ENCODE measurements at places on chromosomes 3 and 15.

GRCh38 chr15:71254491-71254890 lies 139.2 kb downstream of the THSD4 start:
- DNase-seq, result no peak

DNA sequence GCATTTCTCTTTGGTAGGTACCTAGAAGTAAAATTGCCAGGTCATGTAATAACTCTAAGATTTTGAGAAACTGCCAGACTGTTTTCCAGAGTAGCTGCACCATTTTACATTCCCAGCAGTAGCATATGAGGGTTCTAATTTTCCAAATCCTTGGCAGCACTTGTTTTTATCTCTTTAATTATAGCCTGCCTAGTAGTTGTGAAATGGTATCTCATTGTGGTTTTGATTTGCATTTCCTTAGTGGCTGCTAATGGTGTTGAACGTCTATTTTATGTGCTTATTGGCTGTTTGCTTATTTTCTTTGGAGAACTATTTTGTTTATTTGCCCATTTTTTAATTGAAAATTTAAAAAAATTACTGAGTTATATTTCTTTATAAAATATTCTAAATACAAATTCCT lies 117.9 kb downstream of the TCF12 start:
- peak; percentile 23 for DNase-seq

DNA sequence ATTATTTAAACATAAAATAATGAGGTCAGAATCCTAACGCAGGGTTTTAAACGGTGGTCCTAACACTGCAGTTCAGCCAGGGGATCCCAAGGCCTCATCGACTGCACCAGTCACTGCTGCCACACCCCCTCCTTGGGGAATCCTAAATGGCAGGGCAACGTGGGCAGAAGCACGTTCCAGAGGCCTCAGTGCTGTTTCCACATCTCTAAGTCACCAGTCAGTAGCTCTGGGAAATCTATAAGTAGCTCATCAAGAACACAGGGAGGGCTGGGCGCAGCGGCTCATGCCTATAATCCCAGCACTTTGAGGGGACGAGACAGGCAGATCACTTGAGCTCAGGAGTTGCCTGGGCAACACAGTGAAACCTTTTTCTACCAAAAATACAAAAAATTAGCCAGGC lies 47.5 kb downstream of the PRTG start:
- DNase-seq, result no peak

- DNase-seq, result no peak
Measured at GRCh38 chr3:25292595-25292994, 135.5 kb upstream of the RARB start.

DNA sequence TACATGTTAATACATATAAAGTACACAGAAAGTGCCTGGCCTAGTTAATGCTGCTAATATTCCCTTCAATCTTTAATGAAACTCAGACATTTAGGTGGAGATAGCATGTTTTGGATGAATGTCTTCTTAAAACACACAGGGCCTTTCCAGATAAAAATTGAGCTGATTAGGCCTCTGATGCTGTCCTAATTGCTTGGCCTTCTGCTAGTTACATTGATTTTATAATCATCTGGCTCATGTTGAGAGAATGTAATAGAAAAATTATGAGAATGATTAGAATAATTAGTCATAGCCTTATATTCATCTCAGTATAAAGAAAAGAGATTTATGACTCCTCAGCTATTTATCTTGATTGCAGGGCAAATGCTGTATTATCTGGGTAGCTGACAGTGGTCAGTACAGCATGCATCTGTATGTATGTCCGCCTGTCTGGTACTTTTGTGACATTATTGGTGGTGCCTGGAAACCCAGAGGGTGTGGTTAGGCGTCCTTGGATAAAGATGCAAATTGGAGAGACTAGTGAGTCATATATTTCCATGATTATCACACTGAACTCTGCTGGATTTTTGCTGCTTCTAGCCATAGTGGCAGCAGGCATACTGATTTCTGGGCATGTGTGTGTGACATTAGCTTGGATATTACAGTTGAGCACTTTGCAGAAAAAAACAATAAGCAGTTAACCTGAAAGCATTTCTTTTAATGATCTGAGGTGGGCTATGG lies 120.8 kb downstream of the FEZF2 start:
- no peak for DNase-seq

GRCh38 chr3:8538913-8539312 lies 37.3 kb downstream of the LMCD1 start:
- DNase-seq, result no peak

DNA sequence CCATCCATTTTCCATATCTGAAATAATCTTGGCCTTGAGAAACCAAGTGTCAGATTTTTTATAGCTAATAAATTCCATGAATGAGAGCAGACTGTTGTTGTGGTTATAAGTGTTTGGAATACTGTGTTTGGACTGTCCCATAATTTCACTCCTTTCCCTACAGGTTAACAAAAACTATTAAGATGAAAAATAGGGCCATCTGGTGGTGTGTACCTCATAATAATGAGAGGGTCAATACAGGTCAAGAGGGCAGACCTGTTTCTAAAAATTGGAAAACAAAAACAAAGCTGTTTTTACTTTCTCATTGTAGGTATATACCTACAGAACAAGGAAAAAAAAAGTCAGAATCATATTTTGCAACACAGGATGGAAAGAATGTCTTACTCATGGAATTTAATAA lies 553.8 kb upstream of the SGO1 start:
- peak; percentile 5 for DNase-seq

GRCh38 chr3:134374105-134374790 lies at the start of gene AMOTL2:
AMOTL2 (minus strand) TSS chr3:134374447; CDS start chr3:134371433, 3,014 bp downstream.
- DNase-seq, result peak; percentile 90

DNA sequence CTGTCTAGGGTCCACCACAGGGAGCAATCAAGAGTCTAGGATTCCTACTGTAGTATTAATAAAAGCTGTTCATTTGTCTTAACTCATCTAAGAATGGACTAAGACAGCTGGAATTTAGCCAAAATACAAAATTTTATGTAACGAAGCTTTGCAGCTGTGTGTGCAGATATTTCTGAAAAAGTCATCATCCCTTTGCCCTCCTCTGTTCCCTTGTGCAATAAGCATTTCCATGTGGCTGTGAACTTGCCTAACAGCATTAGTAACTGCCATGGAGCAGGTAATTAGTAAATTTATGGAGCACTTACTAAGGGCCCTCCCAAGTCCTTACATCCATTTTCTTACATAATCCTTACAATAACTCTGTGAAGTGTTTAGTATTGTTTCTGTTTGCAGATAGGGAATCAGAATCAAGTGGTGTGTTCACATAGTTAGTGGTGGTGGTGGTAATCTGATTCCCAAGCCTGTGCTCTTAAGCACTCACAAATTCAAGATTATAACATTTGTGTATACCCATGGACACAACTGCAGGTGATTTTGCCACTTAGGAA lies 114.5 kb downstream of the RARB start:
- DNase-seq, result peak; percentile 83

GRCh38 chr3:55205990-55206389 lies 278.1 kb upstream of the LRTM1 start:
- no peak for DNase-seq

DNA sequence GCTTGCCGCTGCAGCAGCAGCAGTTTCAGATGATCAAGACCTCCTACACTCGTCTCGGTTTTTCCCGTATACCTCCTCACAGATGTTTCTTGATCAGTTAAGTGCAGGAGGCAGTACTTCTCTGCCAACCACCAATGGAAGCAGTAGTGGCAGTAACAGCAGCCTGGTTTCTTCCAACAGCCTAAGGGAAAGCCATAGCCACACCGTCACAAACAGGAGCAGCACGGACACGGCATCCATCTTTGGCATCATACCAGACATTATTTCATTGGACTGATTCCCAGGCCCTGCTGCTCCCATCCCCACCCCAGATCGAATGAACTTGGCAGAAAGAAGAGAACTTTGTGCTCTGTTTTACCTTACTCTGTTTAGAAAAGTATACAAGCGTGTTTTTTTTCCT lies 17.6 kb downstream of the CALML4 start:
- peak; percentile 97 for DNase-seq

DNA sequence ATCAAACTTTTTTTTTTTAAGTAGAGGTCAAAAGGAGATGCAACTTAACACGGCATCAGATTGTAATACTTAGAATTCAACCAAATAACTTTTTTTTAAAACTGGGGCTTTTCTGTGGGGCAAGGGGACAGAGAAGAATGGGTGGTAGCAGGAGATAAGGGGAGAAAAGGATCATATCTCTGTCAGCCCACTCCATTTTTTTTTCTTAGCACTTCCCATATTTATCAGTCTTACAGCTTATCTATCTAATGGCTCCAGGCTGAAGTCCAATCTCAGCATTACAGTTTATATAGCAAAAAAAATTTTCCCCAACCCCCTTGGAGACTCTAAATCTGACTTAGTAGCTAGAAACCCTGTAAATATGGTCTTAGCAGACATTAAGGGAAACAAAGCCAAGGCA lies 69.3 kb downstream of the PIK3R4 start:
- no peak for DNase-seq

DNA sequence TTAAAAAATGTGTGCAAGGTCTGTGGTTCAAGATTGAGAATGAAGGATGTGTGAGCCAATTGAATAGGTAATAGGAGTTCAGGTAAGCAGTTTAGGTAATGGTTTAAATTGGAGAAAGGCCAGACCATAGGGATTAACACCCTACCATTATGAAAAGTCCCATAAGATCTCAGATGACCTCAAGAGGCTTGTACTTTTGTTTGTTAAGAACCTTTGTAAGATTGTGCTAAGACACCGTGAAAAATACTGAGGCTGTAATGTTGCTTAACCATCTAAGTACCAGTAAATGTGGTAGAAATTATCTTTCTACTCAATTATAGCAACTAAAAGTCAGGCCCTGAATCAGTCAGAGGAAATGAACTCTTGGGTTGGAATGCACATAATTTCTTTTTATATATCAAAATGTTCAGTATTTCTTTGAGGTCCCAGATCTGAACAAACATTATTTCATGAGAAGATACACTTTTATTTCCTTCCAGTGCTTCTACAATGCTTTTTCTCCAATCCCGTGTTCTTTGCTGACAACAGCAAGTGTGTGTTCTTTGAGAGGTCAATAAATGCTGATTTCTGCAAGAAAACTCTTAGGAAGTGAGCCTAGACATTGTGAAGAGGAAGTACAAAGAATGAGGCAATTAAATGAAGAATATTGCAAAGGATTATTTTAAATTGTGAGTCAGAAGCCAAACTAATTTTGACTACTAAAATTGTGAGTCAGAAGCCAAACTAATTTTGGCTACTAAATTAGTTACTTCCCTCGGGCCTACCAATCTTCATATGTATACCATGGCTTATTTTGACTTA lies 66.4 kb downstream of the TCF12 start:
- no peak for DNase-seq

DNA sequence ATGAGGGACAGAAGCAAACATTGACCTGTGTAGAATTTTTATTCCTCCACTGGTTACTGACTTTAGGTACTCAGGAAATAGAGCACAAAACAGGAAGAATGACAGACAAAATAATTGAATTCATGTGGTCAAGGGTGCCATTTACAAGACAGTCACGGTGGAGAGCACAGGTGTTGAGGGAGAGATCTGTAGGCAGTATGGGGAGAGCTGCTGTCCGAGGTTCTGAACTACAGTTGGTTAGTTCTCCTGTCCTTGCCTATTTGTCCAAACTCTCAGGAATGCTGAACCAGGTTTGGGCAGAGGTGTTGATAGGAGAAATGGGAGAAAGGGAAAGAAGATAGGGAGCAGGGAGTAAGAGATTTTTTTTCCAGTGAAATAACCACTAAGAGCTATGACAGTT lies 178.5 kb upstream of the ZBTB20 start:
- no peak for DNase-seq

- no peak for DNase-seq
Measured at GRCh38 chr15:45842151-45842550, 207.3 kb downstream of the SQOR start.

GRCh38 chr15:33068007-33068481 lies 126.5 kb downstream of the FMN1 start:
- no peak for DNase-seq

All from NCI-H1105 treated with DMSO at 0.1 percent for 48 hours (cell line).